ENCODE measurements at places on chromosomes 13 and 19. TPM values are rescaled to one million over a fixed set of nuclear protein-coding genes. Genes with fewer than 3 reads are reported as not detected.

Gene KCNN4
- 0.41 TPM for total RNA-seq

Gene CLDN10
- total RNA-seq, result 0.35 TPM

DNA sequence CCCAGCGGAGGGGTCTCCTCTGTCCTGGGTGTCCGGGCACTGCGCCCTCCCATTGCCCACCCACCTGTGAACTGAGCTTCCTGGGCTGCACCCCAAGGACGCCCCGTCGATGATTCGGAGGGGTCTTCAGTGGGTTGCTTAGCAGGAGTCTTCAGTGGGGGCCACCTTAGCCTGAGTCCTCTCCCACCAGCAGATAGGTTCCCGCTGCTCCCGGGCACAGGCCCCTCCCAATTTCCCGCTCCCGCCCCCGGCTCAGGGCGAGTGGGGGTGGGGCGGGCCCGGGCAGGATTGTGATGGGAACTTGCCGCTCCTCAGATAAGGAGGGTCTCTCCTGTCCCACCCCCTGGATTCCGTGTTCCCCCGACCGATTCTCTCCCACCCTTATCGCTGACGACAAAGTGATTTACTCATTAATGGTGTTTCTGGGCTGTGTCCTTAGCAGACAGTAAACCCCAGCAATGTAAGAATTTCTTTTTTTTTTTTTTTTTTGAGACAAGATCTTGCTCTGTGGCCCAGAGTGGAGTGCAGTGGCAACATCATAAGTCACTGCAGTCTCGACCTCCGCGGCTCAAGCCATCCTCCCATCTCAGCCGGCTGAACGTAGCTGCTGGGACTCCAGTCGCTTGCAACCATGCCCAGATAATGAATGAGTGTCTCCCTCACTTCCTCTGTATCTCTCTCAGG lies 655 bp upstream of the S1PR5 start:
- DNase-seq, result no peak

GRCh38 chr13:112638157-112638750 lies 50.3 kb upstream of the TUBGCP3 start:
- no peak for DNase-seq

DNA sequence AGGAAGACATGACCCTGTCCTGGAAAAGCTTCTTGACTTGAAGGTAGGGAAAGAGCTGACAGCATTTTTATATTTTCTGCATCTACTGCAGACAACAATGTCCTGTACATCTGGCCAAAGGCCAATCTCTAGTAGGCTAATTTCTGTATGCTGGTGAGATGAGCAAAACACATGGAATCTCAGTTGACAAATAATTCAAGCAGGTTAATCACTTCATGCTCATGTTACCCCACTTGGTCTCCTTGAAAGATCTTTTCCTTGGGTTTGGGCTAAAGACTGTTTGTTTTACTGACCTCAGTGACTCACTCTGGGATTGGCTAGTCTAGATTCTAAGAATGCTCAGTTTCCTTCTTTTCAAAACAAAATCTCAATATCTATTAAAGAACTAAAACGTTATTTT lies 298.8 kb downstream of the LMO7 start:
- DNase-seq, result no peak

Gene MATK
- 0.43 TPM for total RNA-seq
